Activated T-cell treated with anti-CD3 and anti-CD28 coated beads, Interleukin-2, amount 50 U/mL, for 48 hours (primary cell): ENCODE measurements at places on chromosomes 6 and 20.

- DNase-seq = no peak
Observed at GRCh38 chr20:1579488-1579887, 22.0 kb upstream of the SIRPD start.

DNA sequence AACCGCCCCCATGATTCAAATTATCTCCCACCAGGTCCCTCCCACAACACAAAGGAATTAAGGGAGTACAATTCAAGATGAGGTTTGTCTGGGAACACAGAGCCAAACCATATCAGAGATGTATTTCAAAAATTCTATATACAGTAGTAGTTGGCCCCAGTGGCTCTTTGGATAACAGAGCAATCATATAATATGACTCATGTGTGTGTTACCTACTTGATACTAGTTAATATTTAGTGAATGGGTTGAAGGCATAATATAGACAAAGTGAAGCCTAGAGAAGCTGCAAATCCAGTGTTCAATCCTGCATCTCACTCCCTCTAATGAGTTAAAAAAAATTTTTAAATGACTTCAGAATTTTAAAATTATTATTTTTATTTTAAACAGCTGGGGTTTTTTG, 43.2 kb downstream of the KAT14 start:
- no peak for DNase-seq

- DNase-seq = no peak
Observed at GRCh38 chr6:16438718-16439591, 200.6 kb downstream of the GMPR start.

GRCh38 chr20:24096864-24097450, 108.4 kb upstream of the GGTLC1 start:
- DNase-seq = no peak

GRCh38 chr6:139508576-139508975, 134.1 kb upstream of the CITED2 start:
- DNase-seq = no peak

GRCh38 chr6:161674930-161675682, 401.2 kb upstream of the AGPAT4 start:
- no peak for DNase-seq

GRCh38 chr20:19114410-19114809, 98.0 kb upstream of the SLC24A3 start:
- DNase-seq = no peak

GRCh38 chr20:39259808-39260207, 297.7 kb downstream of the DHX35 start:
- DNase-seq = no peak

DNA sequence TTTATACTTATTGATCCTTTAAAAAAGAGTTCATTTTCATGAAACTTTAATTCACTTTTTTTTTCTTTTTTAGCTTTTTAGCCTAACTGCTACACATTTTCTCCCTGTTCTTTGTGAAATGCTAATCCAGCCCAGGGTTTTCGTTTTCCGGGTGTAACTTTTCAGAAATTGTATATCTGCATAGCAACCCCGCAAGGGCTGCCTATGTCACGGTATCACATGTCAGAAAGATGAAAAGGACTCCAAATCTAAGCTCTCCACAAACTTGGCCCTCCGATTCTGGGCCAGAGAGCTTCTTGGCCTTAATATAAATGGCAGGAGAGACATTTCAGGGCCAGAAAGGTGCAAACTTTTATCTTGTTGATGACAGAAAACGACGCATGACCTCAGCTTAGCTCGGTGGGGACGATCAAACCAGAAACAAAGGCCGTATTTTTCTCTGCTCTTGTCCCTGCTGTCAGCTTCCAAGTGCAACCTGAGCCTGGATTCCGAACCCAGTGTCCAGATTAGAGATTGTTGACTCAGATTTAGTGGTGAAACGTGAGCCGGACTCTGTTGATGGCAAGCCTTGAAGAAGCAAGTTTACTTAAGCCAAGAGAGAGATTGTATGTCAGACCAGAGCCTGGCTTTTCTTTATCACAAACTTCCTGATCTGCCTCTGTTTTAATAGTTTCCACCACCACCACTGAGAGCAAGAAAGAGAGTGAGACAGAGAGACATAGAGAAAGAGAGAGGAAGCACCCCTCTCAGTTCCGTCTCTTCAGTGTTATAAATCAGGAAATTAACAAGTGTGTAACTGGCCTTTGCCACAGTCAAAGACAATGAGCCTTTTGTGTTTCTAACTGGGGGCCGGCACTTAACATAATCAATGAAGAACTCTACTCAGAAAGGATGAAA, 157.8 kb downstream of the SCML4 start:
- DNase-seq = no peak

GRCh38 chr20:13213335-13213734, 7.7 kb upstream of the ISM1 start:
- no peak for DNase-seq

DNA sequence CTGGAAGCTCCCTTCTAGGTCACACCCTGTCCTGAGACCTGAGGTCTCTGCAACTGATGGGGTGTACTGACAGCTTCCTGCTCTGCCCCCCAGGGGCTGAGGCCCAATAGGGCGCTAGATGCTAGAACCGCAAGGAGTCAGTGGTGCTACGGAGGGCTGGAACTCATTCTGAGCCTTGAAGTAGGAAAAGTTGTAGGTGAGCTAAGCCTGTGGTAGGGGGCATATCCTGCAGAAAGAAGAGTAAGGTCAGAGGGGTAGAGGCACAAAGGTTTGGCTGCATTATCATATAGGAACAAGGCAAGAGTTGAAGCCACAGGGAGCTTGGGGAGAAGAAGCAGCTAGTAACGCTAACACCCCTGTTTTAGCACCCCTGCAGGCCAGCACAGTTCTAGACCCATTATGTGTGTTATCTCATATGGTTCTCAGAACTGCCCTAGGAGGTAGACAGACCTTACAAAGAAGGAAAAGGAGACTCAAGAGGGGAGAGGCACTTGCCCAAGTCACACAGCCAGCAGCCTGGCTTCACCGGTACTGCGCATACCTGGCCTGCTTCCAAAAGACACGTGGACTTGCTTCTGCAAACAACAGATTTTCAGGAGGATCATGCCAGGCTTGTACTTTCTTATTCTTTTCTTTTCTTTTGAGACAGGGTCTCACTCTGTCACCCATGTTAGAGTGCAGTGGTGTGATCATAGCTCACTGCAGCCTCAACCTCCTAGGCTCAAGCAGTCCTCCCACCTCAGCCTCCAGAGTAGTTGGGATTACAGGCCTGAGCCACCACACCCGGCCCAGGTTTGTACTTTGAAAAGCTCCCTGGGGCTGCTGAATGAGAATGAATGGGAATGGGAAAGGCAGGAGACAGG, 156.1 kb downstream of the MRPL14 start:
- DNase-seq = no peak

DNA sequence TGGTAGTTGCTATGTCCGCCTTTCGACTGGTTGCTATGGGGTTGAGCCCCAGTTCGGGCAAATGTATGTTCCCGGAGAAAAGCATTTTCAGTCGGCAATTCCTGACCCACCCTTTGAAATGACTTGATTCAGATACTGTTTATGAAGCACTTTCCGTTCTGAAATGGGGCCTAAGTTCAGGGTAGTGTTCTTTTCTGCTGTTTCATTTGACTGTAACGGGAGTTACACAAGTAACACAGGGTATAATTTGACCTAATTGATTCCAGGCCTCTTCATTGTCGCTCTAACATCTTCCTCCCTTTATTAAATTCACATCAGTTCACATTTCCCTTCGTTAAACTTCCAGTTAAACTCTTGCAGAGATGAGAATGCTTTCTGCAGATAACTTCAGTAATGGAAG, 85.5 kb downstream of the BMP6 start:
- DNase-seq = no peak

DNA sequence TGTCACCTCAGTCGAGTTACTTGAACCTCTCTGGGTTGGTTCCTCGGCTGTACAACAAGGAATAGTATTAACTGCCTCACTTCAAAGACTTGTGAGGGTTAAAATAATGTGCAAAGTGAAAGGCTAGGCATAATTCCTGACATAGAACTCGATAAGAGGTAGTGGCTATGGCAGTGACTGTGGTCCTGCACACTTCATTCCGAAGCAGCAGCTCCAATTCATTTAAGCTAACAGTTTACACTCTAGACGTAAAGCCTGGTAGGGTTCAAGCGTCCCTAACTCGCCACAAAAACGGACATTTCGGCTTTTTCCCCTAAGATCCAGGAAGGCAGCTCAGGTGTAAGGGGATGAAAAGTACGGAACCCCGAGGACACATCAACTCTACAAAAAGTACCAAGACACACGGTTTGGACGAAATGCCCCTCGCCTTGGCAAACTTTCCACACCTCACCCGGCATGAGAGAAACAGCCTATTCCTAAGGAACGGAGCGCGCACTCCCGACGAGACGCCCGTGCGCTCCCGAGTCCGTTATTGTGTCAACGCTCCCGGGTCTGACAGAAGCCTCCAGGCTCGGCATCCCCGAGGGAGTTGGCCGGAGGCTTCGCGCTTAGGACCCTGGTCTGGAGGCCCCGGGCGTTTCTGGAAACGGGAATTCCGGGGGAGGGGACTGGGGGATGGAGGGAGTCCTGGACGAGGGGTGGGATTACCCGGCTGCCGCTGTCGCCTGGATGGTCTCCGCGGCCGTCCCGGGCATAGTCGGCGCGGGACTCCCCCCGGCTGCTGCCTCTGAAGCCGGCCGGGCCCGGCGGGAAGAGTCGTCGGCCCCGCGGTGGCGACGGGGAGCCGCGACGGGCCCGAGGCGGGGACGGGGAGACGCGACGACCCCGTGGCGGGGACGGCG, 937 bp downstream of the ZNF318 start:
- DNase-seq = peak; percentile 44

- DNase-seq = peak; percentile 32
Observed at GRCh38 chr6:40962241-40962640, 76.8 kb downstream of the UNC5CL start.

GRCh38 chr6:3231247-3232016, 4.0 kb upstream of the TUBB2B start:
- DNase-seq = peak; percentile 31

- no peak for DNase-seq
Observed at GRCh38 chr6:4262526-4262925, 127.2 kb upstream of the ECI2 start.

DNA sequence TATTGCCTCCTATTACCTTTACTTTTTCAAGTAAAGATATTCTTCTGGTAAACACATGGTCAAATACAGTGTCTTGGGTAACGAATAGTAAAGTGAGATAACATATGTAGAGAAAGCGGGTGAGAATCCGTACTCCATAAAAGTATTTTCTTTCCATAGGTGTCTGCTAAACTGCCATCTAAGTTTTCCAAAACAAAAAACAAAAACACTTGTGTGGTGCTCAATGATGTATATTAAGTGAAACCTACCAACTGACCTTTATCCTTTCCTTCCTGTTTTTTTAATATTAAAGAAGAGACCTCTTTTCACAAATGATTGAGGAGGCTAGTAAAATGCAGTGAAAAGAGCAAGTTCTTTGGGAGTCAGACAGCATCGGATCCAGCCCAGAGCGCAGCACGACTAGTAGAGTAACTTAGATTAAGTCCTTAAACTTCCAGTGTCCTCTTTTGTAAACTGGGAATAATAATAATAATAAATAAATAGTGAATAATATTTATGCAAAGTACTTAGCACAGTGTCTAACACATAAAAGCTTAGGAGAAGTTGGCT, 437 bp upstream of the CDKAL1 start:
- DNase-seq = no peak

DNA sequence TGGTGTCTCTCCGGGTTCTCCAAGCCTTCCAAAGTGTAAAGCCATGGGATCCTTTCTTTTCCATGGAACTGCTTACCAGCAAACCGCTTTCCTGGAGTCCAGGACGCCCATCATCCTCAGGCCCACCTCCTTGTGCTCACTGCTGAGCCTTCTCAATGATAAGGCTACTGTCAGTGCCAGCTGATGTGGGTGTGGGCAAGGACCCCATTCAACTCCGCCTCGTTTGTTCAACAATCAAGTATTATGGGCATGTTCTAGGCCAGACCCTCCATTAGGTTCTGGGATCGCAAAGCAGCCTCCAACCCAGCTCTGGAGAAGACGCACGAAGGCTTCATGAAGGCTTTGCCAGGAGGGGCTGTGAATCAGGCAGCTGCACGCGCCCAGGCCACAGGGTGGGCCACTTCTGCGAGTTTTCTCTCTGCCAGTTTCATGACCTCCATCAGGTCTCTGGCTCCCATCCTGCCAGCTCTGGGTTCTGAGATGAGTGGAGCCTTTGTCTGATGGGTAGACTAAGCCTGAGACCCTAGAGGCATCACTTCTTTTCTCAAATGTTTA, 177.1 kb downstream of the MRPL14 start:
- DNase-seq = no peak

DNA sequence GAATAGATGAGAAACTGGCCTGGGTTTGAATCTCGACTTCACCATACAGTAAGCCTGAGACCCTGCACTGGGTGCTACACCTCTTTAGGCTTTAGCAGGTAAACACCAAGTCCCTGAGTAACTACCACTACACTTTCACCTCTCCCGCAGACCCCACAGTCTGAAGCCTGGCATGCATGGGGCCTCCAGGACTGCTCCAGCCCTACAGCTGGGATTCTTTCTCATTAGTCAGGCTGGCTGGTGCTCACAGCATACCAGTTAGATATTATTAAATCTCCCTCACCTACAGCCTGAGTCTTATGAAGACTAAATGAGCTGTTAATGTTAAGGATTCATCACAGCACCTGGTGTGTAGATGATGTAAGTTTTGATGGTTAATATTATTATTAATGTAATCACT, 388.7 kb downstream of the ARHGAP18 start:
- no peak for DNase-seq

DNA sequence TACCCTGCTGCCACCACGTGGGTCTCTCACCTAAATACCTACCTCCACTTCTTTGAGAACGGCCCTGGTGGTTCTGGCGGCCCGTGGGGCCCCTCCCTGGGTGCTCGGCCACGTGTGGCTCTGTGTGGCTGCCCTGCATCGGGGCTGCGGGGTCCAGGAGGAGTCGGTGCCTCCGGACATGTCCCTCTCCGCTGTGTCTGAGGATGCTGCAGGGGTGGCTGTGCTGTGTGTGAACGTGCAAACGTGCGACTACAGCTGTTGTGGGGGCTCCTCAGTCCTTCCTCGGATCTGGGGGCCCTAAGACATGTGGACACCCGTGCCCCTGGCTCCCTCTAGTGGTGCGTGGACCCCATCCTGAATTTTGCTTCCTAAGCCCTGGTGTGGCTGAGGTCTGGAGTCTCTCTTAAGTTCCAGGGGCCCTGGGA, 691.8 kb downstream of the QKI start:
- no peak for DNase-seq

- no peak for DNase-seq
Observed at GRCh38 chr6:37544530-37544929, 44.8 kb upstream of the CCDC167 start.

DNA sequence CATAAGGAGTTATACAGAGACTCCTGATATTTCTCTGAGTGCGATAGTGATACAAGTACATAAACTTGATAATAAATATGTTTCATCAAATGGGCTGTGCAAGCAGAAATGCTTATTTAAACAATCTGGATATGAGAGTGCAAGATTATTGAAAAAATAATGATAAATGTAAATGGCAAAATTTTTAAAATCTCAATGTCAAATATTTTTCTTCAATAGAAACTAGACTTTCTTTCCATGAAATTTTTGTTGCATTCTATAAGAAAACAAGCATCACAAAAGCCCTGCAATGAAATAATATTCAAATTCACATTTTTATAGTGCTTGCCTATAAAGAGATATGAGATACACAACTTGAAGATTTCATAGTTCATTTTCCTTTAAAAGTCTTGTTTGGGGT, 2.7 kb downstream of the PACRG start:
- no peak for DNase-seq

GRCh38 chr6:45812922-45813321, 202.7 kb downstream of the CLIC5 start:
- no peak for DNase-seq
